Kidney capillary endothelial cell (primary cell): ENCODE measurements at places on chromosomes 16 and 17.

DNA sequence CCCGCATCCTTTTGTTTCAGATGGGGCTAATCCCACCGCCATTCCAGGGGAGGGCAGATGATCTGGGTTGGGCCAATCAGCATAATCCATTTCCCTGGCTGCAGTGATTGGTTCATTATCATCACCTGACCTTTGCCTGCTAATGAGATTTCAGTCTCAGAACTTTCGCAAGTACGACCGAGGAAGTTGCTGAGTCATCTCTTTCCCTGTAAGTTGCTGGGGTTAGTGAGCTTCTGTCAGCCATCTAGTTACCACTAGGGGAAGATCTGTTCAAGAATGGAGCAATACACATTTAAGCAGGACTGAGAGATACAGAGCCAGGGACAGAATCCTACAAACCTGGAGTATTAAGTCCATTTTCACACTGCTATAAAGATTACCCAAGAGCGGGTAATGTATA is 65.3 kb upstream of the NUDT7 start:
- no peak for DNase-seq

DNA sequence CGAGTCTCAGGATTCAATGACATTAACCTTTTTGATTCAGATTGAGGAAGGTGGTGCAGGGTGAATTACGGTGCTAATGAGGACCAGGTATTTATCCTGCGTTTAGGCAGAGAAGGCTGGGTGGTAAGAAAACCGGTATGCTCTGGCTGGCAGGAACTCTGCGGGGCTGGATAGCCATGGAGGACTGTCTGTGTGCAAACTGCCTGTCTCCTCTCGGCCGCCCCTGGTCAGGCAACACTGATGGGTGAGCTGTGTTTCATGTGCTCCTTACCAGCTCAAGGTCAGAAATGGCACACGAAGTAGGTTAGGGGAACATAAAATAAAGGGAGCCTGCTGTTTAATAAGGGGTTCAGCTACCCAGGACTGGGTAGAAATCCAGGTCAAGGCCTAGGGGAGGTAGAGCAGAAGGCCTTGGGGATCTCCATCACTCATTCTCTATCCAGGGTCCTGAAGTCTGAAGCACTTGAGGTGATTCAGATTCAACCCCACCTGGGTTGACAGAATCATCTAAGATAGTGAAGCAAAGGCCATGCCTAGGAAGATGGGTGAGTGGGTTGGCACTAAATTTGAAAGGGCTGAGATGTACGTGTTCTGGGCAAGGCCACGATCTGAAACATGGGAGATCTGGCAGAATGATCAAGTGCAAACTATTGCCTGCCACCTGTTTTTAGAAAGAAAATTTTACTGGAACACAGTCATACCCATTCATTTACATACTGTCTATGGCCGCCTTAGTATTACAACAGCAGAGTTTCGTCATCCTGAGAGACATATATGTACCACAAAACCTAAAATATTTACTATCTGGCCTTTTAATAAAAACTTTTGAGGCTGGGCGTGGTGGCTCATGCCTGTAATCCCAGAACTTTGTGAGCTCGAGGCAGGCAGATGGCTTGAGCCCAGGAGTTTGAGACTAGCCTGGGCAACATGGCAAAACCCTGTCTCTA is 292.5 kb downstream of the XYLT1 start:
- no peak for DNase-seq

- no peak for DNase-seq
These were observed 237.0 kb downstream of the HAPSTR1 start for GRCh38 chr16:9328411-9328810.

- DNase-seq = no peak
These were observed 6.1 kb upstream of the EFTUD2 start for GRCh38 chr17:44905006-44906000.

- DNase-seq = no peak
These were observed 144.0 kb downstream of the PRKCA start for GRCh38 chr17:66446419-66446818.

GRCh38 chr16:48372744-48373143 is 12.5 kb downstream of the SIAH1 start:
- no peak for DNase-seq

DNA sequence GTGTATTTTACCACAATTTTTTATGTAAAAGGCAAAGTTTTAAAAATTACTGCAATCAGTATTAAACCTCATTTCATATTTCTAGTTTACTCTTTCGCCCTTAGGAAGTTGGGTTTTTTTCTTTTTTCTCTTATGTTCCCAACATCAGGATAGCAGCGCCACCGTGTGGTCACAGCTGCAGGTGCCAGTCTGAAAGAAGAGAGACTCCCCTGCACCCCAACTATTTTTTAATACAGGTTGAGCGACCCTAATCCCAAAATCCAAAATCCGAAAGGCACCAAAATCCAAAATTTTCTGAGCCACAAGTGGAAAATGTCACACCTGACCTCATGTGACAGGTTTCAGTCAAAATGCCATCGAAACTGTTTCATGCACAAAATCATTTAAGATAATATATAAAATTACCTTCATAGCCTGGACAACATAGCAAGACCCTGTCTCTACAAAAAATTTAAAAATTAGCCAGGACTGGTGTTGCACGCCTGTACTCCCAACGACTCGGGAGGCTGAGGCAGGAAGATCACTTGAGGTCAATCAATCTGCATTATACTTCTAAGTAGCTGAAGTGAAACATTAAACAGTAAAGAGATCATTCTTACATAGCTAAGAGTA is 21.8 kb upstream of the ASGR2 start:
- DNase-seq = peak; percentile 67

DNA sequence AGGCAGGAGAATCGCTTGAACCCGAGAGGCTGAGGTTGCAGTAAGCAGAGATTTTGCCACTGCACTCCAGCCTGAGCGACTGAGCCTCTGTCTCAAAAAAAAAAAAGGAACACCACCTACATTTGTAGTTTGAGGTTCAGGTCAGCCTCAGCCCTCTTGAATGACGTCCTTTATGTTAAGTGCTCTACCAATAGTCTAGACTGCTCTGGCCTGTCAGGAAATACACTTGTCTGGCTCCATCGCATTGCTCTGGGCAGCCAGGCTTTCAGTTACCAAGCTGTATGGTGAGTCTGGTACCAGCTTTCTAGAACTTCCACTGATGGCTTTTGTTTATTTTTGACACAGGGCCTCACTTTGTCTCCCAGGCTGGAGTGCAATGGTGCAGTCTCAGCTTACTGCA is 11.4 kb downstream of the SOCS7 start:
- DNase-seq = no peak

DNA sequence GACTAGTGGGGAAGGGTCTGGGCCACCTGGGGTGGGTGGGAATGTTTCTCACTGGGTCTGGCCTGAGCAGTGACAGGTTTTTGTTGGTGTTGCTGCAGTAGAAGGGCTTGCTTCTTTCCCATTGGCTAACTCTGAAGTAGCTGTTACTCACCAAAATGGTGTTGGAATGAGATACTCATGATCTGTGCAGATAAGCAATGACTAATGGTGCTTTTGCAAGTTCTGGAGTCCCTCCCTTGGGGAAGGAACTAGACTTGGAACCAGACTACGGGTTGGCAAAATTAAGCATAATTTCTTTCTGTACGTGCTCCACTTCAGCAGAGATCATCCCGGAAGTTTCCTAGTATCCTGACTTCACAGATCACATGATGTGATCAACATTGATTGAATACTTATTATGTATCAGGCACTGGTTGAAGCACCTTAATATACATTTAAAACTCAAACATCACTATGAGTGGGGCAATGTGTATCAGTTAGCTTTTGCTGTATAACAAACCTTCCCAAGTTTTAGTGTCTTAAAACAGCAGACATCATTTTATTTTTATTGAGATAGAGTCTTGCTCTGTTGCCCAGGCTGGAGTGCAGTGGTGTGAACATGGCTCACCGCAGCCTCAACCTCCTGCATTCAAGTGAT is 30.1 kb downstream of the CHP2 start:
- no peak for DNase-seq

- DNase-seq = no peak
These were observed 78.4 kb downstream of the KATNIP start for GRCh38 chr16:27628241-27628942.

DNA sequence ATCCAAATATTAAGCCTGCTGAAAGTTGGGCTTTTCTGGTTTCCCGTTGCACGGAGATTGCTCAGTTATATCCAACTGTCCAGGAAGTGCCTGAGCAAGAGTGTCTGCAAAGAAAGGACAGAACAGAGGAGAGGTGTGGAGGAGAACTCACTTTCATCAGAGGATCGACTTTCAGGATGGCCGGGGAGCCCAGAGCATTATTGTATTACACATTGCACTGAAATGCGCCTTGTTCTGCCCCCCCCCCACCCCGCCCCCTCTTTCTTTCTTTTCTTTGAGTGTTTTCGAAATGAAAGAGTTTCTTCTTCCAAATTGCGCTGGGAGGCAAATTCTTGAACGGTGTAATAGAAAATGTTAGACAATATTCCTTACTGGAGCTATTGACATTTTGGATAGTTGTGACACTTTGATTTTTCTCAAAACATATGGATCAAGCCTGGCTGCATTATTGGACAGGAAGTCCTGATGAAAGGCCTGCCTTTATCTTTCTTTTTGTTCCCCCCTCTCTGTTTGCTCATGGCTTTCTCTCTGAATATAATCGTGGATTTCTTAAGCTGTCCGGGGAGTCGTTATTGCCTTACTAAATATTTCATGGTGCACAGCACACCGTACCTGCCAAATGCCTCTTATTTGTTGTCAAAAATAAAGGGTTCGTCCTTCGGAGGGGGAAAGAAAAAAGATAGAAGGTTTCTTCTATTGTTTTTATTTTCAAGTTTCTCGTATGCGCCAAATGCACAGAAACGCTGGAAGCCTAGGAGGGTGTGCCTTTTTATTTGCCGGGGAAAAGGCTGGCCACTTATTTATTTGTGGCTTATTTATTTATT is 110.8 kb downstream of the IRX3 start:
- DNase-seq = no peak

GRCh38 chr17:81710514-81711308 is 1.4 kb upstream of the SLC25A10 start:
- no peak for DNase-seq

GRCh38 chr17:80365001-80365965 is 49.7 kb upstream of the ENDOV start:
- no peak for DNase-seq

GRCh38 chr16:57946181-57946801 is 24.6 kb downstream of the CNGB1 start:
- no peak for DNase-seq

DNA sequence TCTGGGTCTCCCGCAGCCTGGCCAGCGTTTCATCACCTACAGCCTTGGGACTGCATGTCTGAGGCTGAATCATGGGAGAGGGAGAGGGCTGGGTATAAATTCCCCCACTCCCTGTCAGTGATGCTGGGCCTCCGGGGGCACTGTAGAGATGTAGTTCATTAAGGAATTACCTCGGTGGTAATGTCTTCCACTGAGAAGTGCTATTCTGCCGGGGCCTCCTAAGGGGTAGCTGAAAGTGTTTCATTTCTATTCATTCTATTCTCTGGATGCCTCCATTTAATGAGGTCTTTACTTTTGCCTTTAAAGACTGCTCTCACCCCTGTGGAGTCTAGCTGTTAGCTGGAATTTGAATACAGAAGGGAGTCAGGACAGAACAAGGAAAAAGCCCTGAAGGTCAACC is 116.4 kb upstream of the HS3ST4 start:
- no peak for DNase-seq

GRCh38 chr16:17105239-17105797 is 365.4 kb downstream of the XYLT1 start:
- DNase-seq = peak; percentile 26

DNA sequence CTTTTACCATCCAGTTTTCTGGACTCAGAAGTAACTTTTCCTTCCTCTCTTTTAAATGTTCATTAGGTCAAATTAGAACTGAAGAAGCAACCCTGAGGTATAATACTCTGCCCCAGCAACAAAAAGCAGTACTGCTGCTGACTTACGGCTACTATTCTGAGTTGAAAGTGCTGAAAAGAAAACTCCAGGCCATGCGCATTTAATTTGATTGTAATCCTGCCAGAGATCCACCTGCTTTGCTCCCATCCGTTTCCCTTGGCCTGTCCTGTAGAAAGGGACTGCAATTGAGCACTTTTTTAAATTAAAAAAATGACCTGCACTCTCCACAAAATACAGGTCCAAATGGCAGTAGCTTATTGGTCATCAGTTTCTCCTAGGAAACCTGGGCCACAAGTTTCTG is 61.6 kb downstream of the PITPNC1 start:
- DNase-seq = no peak

DNA sequence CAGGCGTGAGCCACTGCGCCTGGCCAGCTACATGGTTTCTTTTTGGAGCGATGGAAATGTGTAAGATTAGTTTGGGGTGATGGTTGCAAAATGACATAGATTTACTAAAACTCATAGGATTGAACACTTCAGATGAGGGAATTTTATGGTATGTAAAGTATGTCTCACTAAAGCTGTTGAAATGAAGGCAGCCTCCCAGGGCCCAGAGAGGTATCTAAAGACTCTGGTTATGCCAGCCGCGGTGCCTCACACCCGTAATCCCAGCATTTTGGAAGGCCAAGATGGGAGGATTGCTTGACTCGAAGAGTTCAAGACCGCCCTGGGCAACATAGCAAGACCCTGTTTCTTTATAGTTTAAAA is 254.9 kb downstream of the PARN start:
- no peak for DNase-seq

GRCh38 chr17:75270218-75270965 is 639 bp downstream of the MIF4GD start:
- DNase-seq = peak; percentile 49

DNA sequence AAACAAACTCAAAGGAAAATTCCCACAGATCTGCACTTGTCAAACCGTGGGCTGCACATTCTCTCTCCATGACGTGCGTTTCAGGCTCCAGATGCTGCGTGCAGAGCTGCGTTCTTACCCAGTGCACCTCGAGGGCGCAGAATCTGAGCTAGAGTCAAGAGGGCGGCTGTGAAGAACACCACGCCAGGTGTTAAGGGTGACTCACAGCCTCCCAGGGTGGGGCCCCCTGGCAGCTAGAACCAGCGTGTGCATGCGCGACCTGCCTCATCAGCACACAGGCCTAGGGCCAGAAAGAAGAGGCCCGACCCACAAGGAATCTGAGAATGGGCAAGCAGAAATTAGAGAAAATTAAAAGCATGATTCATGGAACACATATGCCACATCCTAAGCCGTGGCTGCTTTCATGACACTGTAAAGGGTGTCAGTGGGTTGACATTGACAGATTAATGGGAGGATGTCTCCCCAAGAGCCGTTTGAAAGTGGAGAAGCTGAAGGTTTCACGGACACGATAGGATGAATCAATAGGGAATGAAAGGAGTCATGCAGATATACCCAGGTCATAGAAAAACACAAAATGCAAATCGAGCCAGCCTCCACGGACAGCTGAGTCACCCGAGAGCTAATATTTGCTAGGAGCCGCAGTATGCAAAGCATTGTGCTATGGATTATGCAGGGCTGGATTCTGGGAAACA is 29.0 kb downstream of the MARCHF10 start:
- DNase-seq = no peak

DNA sequence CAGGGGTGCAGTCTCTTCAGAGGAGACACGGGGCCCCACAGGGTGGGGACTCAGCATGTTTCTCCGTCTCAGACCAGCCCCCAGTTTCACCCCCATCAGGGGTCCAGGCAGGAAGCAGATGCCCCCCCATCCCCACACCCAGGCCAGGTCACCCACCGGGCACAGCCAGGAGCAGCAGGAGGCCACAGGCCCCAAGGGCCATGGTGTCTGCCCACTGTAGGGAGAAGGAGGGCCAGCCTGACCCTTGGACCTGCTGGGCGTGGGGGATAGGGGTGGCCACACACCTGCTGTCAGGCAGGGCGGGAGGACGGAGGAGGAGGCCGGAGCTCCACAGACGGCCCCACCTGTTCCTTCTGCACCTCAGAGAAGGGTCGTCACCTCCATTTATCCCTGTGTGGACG is at the start of gene TPSG1:
Gene TPSG1 (minus strand): TSS at position 218 of the 401 bp plus-strand sequence. CDS start 16 bp downstream, at position 202.
- DNase-seq = no peak

GRCh38 chr17:55273579-55274354 is 9.0 kb downstream of the HLF start:
- DNase-seq = no peak

- no peak for DNase-seq
These were observed 309 bp downstream of the FOXJ1 start for GRCh38 chr17:76140661-76141211.
